ENCODE measurements at places on chromosomes 5 and 9.
A peak's percentile ranks its signal among the peaks of the same experiment; 100 is the strongest.

- peak; percentile 25 for DNase-seq
Observed at GRCh38 chr5:150350524-150351344, 6.8 kb upstream of the TCOF1 start.

DNA sequence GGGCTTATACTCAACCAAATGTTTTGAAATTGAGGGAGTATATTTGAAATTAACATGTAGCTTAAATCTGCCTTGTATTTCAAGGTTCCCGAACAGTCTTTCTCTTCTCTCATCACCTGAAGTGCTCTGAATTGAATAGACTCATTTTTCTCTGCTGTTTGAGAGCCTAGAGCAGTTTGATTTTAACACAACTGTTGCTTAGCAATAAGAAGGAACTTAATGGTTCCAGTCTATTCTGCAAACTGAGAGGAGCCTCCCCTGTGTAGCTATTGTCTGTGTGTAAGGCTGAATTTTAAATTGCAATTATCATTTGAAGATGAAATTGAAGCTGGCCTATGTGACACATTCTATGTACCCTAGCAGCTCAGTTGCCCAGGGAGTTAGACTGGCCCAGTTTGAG is 87.1 kb upstream of the CKMT2 start:
- DNase-seq: no peak

GRCh38 chr9:76741524-76741923 is 22.7 kb upstream of the PCA3 start:
- DNase-seq: no peak

GRCh38 chr9:133939171-133939785 is 52.8 kb downstream of the VAV2 start:
- no peak for DNase-seq

DNA sequence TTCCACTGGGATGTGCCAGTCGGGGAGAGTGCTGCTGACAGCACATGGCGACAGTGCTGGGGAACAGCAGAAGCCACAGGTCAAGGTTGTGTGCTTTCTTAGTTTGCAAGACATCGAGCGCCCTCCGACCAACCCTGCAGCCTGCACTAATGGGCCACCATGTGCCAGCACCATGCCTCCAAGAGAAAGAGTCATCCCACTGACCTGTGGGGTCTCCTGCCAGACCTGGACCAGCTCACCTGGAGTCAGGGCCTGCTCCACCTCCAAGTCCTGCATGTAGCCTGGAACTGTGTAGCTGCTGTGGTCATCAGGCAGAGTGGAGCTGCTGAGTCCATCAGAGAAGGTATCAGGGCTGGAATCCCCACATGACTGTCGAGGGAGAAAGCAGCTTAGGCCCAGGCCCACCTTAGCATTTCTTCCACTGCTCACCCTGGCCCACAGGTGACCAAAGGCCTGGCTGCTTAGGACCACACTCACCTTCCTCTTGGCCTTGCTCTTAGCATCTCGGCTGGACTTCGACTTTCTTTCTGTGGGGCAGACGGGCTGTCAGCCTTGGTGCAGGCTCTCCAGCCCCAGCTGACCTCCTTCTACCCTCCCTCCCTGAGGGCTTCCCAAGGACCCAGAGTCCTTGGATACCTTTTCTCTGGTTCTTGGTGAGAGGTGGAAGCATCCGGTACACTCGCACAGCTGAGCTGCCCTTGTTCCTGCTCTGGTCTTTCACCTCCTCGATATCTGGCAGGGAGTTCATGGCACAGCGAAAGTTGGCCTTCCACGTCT is 4.1 kb downstream of the IRF1 start:
- no peak for DNase-seq

GRCh38 chr5:115766608-115767007 is 49.9 kb downstream of the CDO1 start:
- DNase-seq: no peak

DNA sequence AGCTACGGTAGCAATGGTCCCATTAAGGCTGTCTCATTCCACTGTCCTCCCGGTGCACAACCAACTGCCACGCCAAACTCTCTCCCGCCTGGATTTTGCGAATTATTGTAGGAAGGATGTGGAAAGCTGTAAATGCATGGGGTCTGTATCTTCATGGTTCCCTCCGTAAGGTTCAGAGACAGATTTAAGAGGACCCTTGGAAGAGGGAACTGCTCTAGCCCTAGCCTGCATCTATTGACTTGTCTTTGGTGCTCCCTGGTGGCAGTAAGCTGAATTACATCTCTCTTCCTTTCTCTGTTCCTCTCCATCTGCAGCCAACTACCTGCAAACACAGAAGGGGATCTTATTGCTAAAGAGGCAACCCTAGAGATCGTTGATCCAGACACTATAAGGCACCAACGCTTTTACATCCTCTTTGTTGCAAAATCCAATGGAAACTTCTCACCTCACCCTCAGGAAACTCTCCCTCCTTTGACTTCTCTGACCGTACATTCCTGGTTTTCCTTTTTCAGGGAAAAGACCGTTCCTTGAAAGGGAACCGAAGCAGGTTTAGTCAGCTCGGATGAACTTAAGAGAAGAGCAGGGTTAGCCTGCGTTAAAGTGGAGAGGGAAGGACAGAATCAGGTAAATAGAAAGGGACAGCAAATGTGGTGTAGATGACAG is 11.9 kb downstream of the CAPSL start:
- DNase-seq: no peak

GRCh38 chr9:115597330-115597895 is 479.5 kb upstream of the TNC start:
- DNase-seq: no peak

DNA sequence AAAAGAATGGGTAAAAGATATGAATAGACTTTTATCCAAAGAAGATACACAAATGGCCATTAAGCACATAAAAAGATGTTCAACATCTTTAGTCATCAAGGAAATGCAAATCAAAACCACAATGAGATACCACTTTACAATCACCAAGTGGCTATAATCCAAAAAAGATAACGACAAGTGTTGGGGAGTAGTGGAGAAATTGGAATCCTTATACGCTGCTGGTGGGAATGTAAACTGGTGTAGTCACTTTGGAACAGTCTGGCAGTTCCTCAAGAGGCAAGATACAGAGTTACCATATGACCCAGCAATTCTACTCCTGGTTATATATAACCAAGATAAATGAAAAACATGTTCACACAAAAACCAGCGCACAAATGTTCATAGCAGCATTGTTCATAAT is 234.9 kb downstream of the SPATA31D1 start:
- DNase-seq: no peak

DNA sequence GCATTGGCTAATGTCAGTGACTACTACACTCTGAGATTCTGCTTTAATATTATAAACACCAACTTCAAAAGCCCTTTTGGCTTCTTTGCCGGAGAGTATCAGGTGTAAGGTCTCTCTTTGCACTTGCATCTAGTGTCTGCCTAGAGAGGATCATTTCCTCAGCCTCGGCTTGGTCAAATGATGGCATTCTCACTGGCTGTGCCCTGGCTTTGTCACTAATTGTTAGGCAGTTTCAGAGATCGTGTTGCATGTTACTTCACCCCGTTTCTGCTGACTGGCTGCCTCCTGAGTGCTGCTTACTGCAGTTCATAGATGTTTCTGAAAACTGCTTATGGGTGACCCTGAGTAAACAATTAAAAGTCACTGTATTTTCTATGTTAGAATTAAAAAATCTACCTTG is 48.8 kb downstream of the SLC1A3 start:
- DNase-seq: no peak

DNA sequence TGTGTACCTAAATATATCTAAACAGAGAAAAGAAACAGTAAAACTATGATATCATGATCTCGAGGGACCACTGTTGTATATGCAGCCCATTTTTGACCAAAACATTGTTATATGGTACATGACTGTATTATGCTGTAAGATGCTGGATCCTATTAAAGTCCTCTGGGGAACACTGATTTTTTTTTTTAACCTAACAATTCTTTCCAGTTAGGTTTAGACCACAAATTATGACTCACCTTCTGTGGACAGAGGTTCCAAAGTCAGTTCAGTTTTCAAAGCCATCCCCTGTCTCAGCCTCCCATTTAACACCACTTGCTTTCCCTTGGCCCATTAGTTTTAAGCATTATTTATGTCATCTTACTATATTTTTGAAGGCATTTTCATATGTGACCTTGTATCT is 27.1 kb downstream of the TRMO start:
- DNase-seq: no peak

DNA sequence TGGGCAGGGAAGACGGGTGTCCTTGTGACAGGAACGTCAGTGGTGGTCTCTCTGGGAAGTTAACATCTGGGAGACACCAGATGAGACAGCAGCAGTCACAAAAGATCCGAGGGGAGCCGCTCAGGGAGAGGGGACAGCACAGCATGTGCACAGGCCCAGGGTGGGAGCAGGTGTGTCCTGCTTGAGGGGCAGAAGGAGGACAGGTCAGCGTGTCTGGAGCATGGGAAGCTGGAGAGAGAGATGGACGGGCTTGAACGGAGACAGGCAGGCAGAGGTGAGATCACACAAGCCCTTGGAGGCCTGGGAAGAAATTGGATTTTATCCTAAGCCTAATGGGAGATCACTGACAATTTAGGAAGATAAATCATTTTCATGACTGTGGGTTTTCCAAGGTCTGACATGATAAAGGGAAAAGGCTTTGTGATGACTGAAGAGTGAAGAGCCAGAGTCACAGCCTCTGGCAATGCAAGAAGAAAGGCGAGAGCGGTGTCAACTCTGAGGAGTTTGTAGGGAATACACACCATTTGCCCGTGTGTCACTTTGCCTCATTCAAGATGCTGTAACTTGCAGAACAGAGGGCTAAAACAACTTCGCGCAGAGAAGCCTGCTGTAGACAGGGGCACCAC is 88.3 kb downstream of the FSTL4 start:
- DNase-seq: no peak

All from GM04503 (cell line).